ENCODE measurements at places on chromosomes 6 and 20.

DNA sequence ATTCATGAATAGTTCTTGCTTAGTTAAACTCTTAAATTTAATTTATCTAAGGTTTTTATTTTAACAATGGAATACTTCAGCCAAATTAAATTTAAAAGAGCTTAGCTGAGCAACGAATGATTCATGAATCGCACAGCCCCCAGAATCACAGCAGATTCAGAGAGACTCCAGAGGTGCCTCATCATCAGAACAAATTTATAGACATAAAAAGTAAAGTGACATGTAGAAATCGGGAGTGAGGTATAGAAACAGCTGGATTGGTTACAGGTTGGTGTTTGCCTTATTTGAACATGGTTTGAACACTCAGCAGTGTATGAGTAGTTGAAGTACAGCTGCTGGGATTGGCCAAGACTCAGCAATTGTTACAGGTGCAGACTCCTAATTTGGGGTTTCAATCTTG lies 132.7 kb upstream of the MAP3K4 start:
- DNase-seq = no peak

- no peak for DNase-seq
Observed at GRCh38 chr6:157881342-157881741, 58.3 kb downstream of the SNX9 start.

DNA sequence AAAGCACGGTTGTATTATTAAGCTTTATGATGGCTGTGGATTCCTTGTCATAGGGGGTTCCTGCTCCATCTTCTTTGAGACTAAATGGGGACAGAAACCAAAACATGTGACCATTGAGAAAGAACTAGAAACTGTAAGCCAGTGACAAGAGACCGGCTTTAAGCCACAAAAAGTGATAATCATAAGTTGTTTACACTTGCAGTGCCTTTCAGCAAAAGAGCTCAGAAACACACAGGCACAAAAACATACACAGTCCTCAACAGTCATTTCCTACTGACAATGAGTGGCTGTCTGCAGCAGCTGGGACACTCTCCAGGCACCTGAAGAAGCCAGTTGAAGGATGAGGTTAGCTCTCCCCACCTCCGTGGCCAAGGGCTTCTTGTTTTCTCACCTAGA lies 20.0 kb upstream of the UBE2J1 start:
- no peak for DNase-seq

DNA sequence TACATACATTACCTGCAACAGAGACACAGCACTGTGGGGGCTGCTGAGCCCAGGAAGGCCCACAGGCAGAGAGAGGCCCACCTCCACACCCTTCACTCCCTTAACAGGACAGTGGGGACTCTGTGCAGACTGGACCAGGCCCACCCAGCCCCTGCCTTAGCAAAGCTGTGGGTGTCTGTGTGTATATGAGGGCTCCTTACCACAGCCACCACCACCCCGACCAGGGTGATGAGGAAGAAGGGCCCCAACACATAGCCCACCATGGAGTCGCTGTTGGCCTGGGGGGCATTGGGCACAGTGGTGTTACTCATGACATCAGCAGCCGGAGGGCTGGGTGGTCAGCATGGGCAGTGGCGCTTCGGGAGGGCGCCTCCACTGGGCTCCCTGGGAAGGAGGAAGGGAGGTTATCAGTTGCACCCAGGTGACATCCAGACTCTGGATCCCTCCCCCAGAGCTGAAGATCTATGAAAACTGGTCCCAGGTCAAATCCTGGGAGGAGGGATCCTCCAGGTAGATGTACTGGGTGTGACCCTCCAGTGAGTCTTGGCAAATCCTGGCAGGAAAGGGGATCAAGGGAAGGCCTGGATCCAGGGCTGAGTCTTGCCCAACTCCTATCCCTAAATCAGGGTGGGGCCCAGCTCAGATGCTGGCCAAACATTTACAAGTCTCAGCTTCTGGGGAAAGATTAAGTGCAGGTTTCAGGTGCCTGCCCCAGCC lies 1.2 kb downstream of the SMIM29 start:
- DNase-seq = no peak

DNA sequence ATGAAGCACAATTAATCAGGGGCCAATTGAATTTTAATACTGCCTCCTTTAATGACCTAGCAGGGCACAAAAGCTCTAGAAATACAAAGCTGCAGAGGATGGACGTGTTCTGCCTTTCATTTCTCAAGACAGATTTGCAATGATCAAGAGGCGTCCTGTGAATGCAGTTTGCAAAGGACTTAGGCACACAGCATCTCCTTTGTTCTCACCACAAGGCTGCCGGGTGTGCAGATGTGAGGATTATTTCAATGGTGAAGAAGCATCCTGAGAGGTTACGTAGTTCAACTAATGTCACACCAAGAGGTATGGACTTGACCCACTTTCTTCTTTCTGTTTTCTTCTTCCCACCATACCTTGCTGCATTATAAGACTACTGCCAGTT lies 42.9 kb upstream of the SPTLC3 start:
- DNase-seq = no peak

GRCh38 chr20:62362991-62363919 lies 3.9 kb downstream of the LAMA5 start:
- DNase-seq = no peak

- no peak for DNase-seq
Observed at GRCh38 chr6:170232186-170233002, 58.5 kb downstream of the DLL1 start.

DNA sequence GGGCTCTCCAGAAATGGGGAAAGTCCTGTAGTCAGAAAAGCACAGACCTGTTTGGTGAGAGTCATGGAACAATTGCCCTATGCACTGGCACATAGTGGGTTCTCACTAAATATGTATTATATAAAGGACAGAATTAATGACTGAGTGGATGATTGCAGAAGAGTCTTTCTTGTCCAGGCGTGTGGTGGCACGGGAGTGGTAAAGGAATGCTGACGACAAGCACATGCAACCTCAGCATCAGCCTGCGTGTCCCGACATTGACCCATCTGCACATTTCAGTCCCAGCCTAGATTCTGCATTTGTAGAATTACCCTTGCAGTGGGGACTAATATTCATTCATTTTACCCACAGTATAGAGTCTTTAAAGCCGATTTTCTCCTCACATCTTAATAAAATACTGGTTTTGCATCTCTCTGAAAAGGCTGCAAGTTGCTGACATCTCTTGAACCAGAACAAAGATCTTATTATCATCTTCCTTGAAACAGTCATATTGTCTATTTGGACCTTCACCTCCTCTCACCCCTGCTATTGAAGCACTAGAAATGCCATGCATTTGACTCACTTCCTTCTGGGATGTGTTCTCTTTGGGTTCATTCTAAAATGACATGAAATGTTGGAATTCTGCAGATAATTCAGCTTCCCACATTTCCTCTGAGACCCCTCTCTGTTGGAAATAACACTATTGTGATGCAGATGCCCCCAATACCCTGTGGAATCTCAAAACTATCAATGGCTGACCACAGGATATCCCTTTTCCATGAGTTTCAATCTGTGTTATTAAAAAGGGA lies 883.6 kb upstream of the FLRT3 start:
- DNase-seq = no peak

GRCh38 chr6:148869585-148869984 lies 122.8 kb downstream of the UST start:
- DNase-seq = no peak

GRCh38 chr20:38210741-38211140 lies 45.7 kb upstream of the TGM2 start:
- DNase-seq = no peak

DNA sequence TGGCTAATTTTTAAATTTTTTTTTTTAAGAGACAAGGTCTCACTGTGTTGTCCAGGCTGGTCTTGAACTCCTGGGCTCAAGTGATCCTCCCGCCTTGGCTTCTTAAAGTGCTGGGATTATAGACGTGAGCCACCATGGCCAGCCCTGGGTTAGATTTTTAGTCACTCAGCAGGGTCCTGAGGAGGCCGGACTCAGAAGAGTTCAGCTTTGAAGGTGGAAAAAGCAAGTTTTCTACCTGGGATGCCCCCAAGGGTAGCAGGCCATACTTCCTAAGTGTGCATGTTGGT lies 44.2 kb downstream of the FGD2 start:
- no peak for DNase-seq

- no peak for DNase-seq
Observed at GRCh38 chr6:72080260-72080941, 194.1 kb downstream of the RIMS1 start.
